ENCODE measurements at places on chromosomes 5 and 9.

DNA sequence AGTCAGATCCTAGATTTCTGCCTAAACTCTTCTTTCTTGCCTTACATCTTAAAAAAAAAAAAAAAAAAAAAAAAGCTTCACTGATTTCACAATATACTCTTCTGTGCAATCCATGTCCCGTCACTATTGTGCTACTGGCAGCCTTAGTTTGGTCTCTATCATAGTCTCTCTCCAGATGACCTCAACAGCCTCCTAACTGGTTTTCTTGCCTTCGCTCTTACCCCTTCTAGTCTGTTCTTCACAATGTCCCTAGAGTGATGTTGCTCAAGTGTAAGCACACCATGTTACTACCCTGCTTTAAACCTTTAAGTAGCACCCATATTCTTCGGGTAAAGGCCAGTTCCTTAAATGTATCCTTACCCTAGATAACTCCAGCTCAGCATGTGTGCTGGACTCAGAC, 25.8 kb downstream of the CD180 start:
- no peak for DNase-seq

- DNase-seq: no peak
These were observed 23.5 kb upstream of the IFNE start for GRCh38 chr9:21505425-21506179.

- no peak for DNase-seq
These were observed 2233.8 kb upstream of the C9orf72 start for GRCh38 chr9:29806937-29807618.

DNA sequence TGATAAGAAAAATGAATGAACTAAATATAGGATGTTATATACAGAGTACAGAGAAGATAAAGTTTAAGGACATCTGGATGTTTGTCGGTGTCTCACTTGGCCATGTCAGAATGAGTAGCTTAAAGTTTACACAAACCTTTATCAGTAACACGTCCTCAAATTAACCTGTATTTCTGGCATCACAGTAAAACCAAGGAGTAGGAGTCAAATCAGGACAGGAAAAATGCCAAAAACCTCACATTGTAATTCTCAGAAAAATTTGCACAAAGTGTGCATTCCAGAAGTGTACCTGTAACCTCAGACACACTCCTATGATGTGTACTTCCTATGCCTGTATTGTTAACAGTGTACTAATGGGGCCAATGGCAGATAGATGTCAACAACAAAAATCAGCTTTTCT, 139.3 kb downstream of the SMC2 start:
- DNase-seq: no peak

Measured in effector memory CD8-positive, alpha-beta T cell (primary cell).